ENCODE measurements at places on chromosomes 3 and 15. TPM values are rescaled to one million over a fixed set of nuclear protein-coding genes. Genes with fewer than 3 reads are reported as not detected.
A peak's percentile ranks its signal among the peaks of the same experiment; 100 is the strongest.

GRCh38 chr3:65793495-65794200, 245.1 kb downstream of the MAGI1 start:
- no peak for DNase-seq

PTH1R gene
- total RNA-seq: not detected

DNA sequence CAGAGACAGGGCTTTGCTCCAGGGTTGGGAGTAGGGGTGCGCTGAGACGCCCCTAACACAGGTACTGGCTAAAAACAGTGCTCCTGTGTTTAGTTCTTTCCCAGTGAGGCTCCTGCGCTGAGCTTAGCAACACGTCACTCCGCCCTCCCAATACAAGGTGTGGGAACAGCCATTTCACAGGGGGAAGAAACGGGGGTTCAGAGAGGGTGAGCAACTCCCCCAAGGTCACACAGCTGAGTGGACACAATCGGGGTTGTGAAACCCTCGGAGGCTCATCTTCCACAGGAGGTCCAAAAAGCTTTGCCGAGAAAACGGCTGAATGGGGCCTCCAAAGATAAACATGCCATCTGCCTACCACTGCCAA, 628 bp downstream of the PRRT3 start:
- no peak for DNase-seq

DNA sequence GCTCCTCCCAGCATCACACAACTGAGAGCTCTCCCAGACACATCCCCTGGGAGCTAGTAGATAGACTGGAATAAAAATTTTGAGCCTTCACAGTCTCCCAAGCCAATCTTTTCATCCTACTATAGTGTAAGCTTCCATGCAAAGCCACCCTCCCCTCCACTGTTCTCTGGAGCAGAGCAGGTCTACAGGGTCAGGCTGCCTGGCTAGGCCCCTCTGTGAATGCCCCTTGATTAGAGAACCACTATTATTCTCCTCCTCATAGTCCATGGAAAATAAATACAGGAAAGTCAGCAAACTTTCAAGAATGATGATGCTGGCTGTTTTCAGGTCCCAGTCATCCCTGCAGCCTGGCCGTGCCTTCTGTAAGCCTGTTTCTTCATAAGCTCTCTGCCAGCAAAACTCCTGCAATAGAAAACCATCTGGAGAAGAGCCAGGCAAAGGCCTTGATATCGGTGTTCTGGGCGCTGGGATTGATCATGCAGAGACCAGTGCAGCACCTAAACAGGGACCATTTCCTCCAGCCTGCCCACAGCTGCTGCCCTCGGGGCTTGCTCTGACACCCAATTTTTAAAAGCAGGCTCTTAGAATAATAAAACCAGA, 51.7 kb downstream of the CRYGS start:
- DNase-seq: no peak

BCHE gene
- total RNA-seq: not detected

DNA sequence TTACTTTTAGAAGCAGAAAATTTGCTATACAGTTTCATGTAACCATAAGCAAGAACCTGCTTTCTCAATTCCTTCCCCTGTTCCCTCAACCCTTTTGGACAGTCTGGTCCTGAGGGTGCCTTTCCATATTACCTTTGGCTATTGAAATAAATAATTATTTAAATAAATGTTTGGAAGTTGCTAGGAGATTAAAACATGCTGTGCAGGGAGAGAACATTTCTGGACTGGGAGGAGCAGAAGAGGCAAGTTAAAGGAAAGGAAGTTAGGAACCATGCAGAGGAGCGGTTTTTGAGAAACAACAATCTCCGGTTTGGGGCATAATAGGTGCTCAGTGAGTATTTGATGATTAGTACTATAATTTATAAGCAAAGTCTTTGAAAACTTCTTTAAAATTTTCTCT, 41.8 kb downstream of the ZNF609 start:
- DNase-seq: no peak

DNA sequence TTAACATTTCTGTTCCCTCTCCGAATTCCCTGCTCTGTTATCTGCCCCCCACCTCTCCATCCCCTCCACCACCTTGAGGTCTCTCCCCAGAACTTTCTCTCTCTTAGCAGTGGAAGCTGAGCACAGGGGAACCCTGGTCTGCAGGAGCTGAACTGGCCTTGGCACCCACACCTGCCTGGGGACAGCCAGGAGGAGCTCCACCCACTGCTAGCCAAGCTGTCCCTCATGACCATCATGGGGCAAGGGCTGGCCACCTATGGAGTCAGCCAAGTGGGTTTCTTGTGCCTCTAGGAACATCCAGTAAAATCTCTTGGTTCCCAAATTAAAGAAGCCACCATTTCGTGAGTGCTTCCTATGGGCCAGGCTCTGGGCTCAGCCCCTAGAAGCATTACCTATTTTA, 276.4 kb upstream of the TLE3 start:
- DNase-seq: peak; percentile 9

- no peak for DNase-seq
Observed at GRCh38 chr3:42130007-42130328, 38.8 kb downstream of the TRAK1 start.

GRCh38 chr3:134904241-134904771, 109.2 kb downstream of the EPHB1 start:
- DNase-seq: peak; percentile 34

GRCh38 chr3:197959500-197959890, 522 bp upstream of the LMLN start:
- DNase-seq: no peak

DNA sequence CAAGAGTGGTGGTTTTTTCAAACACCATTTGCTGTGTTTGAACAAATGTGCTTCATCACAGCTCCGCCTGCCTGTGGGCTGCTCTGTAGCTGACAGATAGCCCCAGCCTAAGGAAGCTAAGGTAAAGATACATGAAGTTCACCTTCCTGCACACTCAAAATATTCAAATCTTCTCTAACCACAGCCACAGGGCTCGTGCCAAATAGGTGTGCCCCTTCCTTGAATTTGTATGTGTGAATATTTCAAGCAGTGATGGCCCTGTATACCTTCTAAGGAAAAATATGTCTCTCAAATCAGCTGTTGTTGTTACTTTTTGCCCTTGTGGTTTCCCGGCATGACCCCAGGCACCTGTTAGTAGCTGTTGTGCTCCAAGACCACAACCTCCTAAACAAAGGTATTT, 92.8 kb downstream of the CCNL1 start:
- peak; percentile 37 for DNase-seq

RETNLB gene
- total RNA-seq: not detected
